CD4-positive, alpha-beta T cell treated with Interleukin-10 for 1 hour (primary cell): ENCODE measurements at places on chromosomes 6 and 20.

GRCh38 chr6:51968265-51968664, 119.1 kb downstream of the PKHD1 start:
- no peak for DNase-seq

- DNase-seq, result no peak
These were observed 434.1 kb downstream of the RFPL4B start for GRCh38 chr6:112781241-112781640.

GRCh38 chr6:57135885-57136284, 36.2 kb upstream of the BAG2 start:
- no peak for DNase-seq

DNA sequence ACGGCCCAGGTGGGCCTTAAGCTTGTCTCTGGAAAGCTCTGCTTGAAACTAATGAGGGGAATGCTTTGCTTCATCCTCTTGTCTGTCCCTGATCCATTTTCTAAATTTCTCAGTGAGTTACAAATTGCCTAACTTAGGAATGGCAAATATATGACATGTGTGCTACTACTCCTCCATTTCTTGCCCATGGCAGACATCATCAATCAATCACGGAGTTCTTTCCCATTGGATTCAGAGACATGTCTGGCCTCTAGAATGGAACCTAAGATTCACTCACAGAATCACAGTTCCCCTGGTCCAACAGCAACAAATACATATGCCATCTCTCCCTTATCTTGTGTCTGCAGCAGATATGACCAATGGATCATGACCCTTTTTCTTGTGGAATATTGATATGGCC, 6.6 kb upstream of the BPIFB4 start:
- no peak for DNase-seq

GRCh38 chr6:33705268-33705885, 6.1 kb downstream of the UQCC2 start:
- no peak for DNase-seq

GRCh38 chr20:64278317-64278681, 22.8 kb downstream of the PCMTD2 start:
- DNase-seq, result no peak

DNA sequence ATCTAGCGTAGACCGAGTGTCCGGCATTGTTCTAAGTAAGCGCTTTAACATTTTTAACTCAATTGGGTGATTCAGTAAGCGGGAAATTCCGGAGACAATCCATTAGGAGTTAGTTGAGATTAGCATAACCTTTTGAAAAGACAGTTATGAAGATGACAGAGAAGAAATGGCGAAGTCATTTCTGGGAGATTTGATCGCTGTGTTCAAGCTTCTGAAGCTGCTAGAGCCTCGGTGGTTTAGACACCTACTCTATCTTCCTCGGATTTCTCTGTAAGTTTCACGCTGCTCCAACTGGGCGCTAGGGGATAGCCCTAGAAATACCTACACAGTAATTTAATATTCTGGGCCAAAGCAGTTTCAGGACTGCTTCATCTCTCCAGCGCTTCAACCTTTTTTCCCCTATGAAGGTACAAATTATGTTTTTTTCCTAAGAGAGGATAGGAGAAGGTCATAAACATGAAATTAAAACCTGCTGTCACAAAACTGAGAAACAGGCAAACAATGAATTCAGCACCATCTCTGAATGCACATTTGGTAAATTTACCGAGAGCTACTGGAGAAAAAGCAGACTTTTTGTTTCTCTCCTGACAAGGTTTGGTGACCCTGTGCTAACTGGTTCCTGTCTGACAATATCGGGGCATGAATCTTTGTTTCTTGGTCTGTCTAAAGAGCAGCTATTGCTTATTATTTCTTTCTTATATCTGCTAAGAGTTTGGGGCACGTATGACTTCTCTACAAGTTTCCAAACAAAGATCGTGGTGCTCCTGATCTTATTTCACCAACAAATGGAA, 22.4 kb downstream of the ZNF311 start:
- DNase-seq, result peak; percentile 46

DNA sequence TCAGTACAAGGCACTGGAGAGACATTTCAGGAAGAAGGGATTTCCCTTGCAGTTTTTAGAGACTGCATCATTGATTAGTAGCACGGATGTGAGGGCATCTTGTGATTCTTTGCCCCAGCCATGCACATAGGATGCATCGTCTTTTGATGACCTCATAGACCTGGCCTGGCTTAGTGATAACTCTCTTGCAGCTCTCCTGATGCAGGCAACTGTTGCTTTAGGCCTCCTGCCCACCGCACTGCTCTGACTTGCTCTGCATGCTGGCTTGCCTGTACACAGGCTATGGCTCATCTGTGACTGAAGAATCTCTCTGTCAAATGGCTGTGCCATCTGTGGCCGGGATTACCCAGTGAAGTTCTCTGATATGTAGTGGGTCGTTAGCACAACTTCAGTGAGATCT, 207.7 kb upstream of the PTCHD4 start:
- no peak for DNase-seq

GRCh38 chr6:22457996-22458395, 111.4 kb upstream of the HDGFL1 start:
- no peak for DNase-seq

GRCh38 chr20:59945175-59945574, 5.0 kb downstream of the FAM217B start:
- no peak for DNase-seq

GRCh38 chr6:3500262-3501014, 43.6 kb upstream of the SLC22A23 start:
- DNase-seq, result no peak

- DNase-seq, result no peak
These were observed 523 bp downstream of the MRPS10 start for GRCh38 chr6:42217157-42217518.

DNA sequence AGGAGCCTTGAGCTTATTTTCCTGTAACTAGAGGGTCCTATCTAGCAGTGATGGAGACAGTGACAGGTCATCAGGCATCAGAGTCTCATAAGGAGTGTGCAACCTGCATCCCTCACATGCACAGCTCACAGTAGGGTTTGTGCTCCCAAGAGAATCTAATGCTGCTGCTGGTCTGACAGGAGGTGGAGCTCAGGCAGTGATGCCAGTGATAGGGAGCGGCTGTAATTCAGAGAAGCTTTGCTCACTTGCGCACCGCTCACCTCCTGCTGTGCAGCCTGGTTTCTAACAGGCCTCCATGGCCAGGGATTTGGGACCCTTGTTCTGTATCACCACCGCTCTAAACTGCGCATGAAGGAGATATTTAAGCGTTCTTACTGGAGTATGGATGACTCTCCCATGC, 5.3 kb downstream of the KIF25 start:
- DNase-seq, result no peak

DNA sequence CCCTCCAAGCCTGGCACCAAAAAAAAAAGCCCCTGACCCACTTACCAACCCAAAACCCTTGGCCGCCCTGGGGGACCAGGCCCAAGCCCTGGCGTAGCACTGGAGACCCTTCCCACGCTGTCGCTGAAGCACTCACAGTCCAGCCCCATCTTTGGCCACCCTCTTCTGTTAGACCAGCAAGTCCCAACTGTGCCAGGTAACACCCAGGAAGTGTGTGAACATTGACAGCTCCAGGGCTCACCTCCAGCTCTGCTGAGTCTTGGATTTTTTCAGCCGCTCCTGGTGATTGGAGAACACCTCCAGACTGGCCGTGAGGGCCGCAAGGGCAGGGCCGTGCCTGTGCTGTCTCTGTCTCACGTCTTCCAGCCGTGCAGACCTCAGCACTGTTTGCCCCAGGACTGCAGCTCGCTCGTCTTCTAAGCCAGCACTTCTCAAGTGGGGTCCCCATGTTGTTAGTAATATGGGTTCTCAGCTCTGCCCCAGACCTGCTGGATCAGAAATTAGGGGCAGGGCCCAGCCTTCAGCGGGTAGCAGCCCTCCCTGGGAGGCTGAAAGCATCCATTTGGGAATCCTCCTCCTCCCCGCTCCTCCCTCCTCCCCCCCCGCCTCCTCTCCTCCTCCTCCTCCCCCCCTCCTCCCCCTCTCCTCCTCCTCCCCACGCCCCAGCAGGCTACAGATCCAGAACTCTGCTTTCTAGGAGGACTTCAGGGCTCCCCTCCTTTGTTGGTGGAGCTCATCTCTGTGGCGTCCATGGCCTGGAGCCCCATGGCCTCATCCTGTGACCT, 18.1 kb downstream of the NPEPL1 start:
- no peak for DNase-seq

DNA sequence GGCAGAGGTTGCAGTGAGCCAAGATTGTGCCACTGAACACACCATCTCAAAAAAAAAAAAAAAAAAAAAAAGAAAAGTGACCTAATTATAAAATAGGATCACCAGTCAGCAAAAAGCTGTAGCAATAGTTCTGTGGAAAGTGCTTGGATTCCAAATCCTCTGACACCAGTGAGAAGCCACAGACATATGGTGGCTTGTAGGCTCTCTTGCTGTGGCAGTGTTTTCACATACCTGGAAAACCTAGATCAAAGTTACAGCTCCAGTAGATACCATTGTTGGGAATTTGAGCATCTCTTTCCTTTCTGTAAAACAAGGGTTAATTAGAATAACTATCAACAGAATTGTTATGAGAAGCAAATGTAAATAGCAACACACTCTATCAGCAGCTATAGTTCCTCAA, 4.1 kb downstream of the CCDC170 start:
- no peak for DNase-seq

- no peak for DNase-seq
These were observed 139.1 kb downstream of the DLL1 start for GRCh38 chr6:170151804-170152123.

DNA sequence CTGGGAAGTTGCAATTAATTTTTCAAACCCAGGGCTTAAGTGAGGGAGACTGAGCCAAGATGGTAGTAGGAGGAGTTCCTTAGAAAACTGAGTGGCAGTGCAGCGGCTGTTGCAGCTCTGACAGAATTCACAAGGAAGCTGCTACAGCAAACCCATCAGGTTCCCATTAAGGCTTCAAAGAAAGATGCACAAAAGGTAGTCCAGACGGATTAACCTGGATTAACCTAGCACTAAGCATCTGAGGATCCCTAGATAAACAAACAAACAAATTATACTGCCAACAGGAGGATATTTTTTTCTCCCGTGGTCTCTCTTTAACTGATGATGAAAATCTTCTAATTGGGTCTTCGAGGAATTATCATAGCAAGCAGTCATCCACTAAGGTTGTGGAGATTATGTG, 5.2 kb downstream of the TENT5A start:
- no peak for DNase-seq

GRCh38 chr20:63258781-63259180, 4.5 kb upstream of the NKAIN4 start:
- no peak for DNase-seq

DNA sequence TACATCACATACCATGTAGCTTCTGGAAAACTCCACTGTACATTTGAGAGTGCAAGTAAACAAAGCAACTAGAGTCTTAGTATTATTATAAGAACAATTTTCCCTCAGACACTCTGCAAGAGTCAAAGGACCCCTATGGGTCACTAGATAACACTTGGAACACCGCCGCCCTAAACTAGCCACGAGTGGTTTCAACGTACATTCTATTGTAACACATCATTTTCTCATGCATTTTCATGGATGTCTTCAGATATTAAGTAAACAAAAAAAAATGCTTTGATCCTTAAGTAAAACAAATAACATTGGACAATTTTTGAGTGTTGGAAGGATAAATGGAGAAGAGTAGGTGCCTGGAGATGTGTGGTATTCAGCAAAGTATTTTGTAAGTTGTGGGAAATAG, 3.2 kb upstream of the RNF146 start:
- DNase-seq, result no peak

- peak; percentile 83 for DNase-seq
These were observed 214.5 kb upstream of the ZNF184 start for GRCh38 chr6:27687154-27688013.

DNA sequence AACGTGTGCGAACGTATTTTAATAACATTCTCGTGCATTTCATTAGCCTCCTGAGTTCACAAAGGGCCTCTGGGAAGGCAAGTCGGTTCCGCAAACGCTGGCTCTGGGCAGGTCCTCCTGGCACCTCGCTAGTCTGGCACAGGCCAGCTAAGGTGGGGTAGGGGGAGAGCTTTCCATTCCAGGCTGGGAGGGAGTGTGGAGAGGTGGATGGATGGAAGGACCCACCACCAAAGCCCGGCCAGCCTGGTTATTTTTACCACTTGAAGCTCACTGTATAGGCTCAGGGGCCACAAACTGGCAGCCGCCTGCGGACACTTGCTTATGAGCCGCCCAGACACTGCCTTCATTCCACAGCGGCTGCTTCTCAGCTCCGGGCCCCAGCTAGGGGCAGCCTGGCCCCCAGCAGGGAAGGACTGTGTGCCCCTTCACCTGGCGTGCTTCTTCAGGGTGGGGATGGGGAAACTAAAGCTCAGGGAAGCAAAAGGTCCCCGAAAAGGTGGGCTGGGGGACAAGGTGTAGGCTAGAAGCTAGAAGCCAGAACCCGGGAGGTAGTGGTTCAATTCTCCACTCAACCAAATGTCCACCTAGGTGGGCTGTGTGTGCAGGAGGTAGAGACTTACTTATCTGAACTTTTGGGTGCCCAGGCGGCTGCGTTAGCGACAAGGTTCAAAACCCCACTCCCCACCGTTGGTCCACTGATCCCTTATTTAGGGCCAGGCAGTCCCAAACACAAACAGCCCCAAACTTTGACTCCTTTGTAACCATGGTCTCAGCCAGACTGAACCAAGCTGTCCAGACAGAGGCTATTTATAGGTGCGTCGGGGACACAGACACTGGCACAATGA, 1.7 kb downstream of the PMEPA1 start:
- DNase-seq, result no peak

- DNase-seq, result no peak
These were observed 3.0 kb downstream of the DNPH1 start for GRCh38 chr6:43226192-43226851.

DNA sequence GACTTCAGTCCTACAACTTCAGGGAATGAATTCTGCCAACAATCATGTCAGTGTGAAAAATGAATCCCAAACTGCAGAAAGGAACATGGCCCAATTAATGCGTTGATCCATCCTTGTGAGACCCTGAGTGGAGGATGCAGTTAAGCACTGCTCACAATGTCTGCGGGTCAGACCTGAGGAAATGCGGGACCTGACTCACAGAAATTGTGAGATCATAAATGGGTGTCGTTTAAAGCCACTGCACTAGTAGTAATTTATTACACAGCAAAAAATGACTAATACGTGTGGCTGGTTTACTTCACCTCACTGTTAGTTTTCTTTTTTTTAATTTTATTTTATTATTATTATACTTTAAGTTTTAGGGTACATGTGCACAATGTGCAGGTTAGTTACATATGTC, 505.0 kb downstream of the PRKN start:
- no peak for DNase-seq

- no peak for DNase-seq
These were observed 55.3 kb upstream of the ADTRP start for GRCh38 chr6:11833626-11834592.
